Skin of body (tissue), 3 donors: ENCODE measurements at places on chromosomes 3 and 15. TPM values are rescaled to one million over a fixed set of nuclear protein-coding genes. Genes with fewer than 3 reads are reported as not detected.

Gene SCAMP5
- 3.2 TPM for total RNA-seq

Gene CAMP
- 18.3 TPM for total RNA-seq

Gene IGSF10
- total RNA-seq = 61.5 TPM

Gene MESP2
- total RNA-seq = 0.30 TPM

Gene CAND2
- 6.1 TPM for total RNA-seq
